ENCODE measurements at places on chromosomes 2 and 18.
A peak's percentile ranks its signal among the peaks of the same experiment; 100 is the strongest.

DNA sequence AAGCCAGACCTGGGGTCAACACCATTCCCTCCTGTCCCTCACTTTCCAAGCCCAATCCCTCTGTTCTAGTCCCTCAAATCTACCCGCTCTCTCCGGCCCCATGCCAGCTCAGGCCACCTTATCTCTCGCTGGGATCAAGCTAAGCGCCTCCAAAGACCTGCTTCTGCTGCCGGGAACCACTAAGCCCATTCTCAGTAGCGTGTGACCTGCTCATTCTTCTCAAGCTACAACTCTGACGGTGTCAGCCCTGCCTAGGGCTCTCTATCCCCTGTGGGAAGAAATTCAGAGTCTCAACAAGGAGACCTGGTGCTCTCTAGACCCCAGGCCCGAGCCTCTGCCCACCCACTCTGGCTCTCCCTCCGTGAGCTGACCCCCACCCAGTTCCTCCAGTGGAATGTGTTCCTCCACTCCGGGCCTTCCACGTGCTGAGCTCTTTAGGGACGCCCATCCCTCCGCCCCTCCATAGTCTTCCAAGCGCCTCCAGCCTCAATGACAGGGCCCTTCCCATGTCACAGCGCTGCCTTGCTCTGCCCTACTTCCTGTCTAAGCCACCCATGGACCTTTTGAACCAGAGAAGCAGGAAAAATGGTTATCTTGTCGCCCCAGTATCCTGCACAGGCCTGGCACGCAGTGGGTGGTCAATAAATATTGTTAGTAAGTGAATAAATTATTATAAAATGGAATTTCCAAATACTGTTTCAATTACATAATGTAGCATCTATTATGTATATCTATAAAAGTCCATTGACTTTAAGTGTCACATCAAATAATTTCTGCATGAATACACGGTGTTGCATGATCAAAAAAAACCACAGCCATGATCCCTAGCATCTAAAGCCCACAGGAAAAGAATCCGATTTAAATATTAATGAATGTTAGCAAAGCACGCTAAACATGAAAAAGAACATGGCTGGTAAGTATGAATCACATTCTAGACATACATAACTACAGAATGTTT is 127.6 kb downstream of the ZNF516 start:
- no peak for DNase-seq

GRCh38 chr2:219665926-219666325 is 38.5 kb downstream of the SLC4A3 start:
- no peak for DNase-seq

GRCh38 chr18:55206927-55207326 is 247.7 kb upstream of the CCDC68 start:
- no peak for DNase-seq

DNA sequence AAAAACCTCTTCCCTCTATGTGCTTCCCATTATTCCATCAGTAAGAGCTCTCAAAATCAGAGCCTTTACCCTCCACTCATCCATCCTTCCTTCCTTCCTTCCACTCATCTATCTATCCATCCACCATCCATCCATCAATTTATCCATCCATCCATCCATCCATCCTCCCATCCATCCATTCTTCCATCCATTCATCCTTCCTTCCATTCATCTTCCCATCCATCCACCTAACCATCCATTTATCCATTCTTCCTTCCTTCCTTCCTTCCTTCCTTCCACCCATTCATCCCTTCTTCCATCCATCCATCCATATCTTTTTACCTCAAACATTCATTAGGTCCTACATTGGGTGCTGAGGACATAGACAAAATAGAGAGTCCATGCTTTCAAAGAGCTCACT is 19.4 kb upstream of the KCNF1 start:
- DNase-seq: no peak

DNA sequence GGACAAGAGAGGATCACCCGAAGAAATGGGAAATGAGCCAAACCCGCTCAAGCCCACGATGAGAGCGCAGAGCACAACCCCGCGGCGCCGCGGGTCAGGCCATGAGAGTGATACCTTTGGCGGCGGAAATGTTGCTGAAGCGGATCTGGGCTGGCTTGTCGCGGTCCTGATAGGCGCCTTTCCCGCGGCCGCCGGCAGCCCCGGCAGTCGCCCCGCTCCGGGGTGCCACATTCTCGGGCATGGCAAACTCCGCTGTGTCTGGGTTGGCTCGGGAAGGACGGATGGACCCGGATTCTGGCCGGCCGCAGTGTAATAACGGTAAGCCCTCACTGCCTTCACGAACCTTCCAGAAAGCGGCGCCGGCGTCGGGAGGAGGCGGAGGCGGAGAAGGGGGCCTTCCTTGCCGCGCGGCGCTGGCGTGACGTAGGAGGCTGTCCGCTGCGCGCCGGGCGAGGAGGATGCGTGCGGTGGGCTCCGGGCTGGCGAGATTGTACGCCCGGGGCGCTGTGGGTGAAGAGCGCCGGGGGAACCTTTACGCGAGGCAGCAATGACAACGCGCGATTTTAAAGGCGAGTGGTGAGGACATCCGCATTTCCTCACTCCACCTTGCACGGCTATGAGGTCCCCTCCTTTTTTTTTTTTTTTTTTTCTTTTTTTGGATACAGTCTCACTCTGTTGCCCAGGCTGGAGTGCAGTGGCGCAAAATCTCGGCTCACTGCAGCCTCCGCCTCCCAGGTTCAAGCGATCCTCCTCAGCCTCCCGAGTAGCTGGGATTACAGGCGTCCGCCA is at the start of gene CCT4:
CCT4 (minus strand) TSS at position 390 of the 789 bp plus-strand sequence; CDS start at position 241, 149 bp downstream.
- peak; percentile 90 for DNase-seq
